Caudate nucleus (tissue), 63 donors: ENCODE measurements at places on chromosomes 12 and 14.
A peak's percentile ranks its signal among the peaks of the same experiment; 100 is the strongest.

GRCh38 chr12:97022536-97023230, 115.6 kb downstream of the NEDD1 start:
- DNase-seq, result no peak

GRCh38 chr14:103894034-103894722, 34.1 kb upstream of the TDRD9 start:
- DNase-seq, result no peak

DNA sequence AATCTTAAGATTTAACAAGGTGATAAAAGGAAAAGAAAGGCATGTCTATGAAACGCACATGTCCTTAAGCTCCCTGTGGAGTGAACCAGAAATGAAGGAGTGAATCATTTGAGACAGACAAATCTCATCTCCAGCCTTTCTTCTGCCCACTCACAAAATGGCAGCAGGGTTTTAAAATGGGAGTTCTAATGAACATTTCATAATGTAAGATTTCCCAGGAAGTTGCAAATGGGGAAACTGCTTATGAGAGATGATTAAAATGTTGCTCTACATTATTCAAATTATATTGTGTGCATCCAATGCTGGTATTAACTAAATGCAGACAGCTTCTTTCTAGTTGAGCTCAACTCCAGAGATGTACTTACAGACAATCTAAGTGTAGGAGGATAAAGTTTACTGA, 76.7 kb downstream of the BCAT1 start:
- DNase-seq, result no peak

GRCh38 chr12:93996321-93996720, 152.1 kb upstream of the PLXNC1 start:
- no peak for DNase-seq

DNA sequence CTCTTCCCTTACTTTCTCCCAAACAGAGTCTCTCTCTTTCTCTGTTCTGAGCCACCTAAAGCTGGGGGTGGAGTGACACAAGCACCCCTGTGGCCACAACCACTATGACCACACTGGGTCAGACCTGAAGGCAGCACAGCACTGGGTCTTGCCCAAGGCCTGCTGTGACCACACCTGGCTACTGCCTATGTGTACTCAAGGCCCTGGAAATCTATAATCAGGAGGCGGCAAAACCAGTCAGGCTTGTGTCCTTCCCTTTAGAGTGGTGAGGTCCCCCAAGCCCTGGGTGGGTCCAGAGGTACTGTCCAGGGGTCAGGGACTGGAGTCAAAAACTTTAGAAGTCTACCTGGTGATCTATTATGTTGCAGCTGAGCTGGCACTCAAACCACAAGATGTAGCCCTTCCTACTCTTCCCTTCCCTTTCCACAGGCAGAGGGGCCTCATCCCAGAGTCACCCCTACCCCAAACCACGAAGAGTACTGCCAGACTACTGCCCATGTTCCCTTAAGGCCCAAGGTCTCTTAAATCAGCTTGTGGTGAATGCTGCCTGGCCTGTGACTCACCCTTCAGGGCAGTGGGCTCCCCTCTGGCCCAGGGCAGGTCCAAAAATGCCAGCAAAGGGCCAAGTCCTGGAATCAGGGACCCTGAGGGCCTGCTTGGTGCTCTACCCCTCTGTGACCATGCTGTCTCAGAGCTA, 179.8 kb upstream of the DYRK2 start:
- DNase-seq, result no peak

GRCh38 chr14:63204407-63205043, at the start of gene RHOJ:
RHOJ (plus strand) TSS chr14:63204443; CDS start chr14:63204870, 427 bp downstream.
- no peak for DNase-seq

DNA sequence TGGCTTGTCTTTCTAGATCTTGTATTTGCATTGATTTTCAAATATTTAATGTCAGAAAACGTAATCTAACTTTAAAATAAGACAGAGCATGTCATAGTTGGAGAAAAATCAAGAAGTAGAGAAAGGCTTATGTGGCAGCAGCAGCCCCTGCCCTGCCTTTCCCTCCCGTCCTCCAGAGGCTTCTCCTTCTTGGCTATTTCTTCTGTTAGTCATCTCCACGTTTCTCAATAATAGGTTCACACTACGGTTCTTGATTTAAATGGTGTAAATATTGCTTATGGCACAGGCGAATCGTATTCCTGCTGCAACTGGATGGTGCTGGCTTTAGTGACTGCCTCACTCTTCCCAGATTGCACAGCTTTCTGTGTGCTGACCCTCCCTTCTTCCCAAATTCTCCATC, 42.8 kb downstream of the SLC8B1 start:
- no peak for DNase-seq

DNA sequence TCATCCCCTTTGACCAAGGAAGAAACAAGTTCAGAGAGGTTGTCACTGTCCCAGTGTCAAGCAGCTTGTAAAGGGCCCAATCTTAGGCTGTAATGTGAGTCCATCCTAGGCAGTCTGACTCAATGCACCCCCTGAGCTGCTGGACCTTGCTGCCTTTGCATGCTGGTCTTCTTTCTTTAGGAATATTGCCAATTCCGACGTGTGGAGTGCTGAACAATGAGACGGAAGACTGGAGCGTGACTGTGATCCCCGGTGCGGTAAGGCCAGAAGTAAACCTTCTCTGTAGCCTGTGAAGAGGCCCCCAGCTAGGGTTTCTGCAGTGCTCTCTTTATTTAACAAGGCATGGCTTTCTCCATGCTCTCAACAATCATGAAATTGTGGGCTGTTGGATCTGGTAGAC, 963 bp downstream of the TCTN2 start:
- DNase-seq, result no peak

DNA sequence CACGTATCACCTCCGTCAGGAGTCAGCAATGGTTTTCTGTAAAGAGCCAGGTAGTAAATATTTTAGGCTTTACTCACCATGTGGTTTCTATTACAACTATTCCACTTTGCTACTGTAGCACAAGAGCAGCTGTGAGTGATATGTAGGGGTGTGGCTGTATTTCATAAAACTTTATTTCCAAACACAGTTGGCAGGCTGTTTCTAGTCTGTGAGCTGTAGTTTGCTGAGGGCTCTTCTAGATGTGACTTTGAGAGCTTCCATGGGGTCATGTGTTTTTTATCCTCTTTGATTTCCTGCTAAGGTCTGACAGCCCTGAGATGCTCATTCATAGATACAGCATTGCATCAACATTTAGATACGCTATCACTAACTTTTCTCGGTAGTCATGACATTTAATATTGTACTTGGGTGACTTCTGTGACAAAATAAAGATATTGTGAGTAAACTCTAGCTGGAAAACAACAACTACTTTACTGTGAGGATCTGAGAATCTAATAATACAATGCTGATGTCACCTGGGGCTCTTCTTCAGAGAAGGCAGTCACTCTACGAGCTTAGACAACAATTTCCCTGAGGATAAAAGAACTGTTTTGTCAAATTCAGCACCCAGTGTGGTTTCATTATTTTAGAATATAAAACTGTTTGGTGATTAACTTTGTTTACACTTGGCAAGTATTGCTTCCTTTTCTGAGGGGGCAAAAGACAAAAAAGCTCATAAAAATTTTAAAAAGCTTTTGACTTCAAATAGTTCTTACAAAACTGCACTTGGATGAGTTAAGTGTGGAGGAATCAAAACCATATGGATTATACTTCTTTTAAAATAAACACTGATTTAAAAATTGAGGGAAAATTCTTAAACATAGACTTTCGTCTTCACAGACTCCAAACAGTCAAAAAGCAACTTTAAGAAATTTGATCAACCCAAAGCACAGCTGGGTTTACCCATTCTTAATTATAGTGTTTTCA, 231.2 kb upstream of the DCN start:
- DNase-seq, result no peak

GRCh38 chr14:24429395-24430142, at the start of the genes CBLN3 and KHNYN:
CBLN3 (minus strand) TSS chr14:24429668; CDS start chr14:24429054, 614 bp downstream.
KHNYN (plus strand) TSS chr14:24429954; CDS start chr14:24430731, 777 bp downstream.
- peak; percentile 74 for DNase-seq
